C1 segment of cervical spinal cord (tissue), 14 donors: ENCODE measurements at places on chromosomes 16 and 17.
A peak's percentile ranks its signal among the peaks of the same experiment; 100 is the strongest.

GRCh38 chr17:50944054-50944901 lies 78.1 kb upstream of the TOB1 start:
- DNase-seq, result peak; percentile 76

DNA sequence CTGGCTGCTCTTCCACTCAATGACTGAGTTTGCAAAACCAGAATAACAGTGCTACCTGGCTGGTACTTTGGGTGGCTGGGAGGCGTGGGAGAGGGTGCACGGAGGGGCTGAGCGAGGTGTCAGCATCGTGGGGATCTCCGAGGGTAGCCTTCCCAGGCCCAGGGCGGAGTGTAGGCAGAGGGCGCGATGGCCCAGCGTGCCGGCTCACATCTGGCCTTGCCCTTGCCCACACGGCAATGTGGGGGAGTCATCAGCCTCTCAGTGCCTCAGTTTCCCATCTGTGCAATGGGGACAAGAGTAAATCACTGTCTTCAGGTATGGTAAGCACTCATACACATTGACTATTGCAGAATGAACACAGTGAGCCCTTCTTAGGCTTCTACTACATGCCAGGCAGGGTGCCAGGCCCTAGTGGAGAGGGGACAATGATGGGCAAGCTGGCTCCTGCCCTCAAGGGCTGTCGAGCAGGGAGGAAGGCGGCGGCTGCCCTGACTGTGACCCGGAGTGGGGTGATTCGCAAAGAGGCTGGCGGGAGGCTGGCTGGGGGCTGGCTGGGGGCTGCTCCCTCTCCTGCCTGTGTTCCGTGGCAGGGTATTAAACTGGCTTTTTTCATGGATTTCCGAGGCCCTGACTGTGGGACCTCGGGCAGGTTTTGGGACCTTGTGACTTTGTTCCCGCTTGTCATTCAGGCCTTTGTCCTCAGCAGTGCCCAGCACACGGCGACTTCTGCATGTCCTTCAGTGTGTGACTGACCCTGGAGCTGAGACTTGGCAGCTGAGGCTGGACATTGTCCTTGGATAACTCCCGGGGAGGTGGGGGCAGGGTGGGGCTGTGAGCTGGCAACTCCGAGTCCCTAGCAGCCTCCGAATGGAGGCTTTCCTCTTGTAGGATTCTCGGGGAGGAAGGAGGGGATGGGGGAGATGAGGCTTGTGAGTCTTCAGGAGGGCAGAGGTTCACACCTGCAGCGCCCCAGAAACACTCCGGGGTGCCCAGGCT lies 243.1 kb downstream of the SEC14L1 start:
- no peak for DNase-seq

- DNase-seq, result no peak
These were observed 24.1 kb downstream of the DNAJA2 start for GRCh38 chr16:46949241-46949892.

- DNase-seq, result no peak
These were observed 11.8 kb downstream of the HASPIN start for GRCh38 chr17:3735515-3735914.

DNA sequence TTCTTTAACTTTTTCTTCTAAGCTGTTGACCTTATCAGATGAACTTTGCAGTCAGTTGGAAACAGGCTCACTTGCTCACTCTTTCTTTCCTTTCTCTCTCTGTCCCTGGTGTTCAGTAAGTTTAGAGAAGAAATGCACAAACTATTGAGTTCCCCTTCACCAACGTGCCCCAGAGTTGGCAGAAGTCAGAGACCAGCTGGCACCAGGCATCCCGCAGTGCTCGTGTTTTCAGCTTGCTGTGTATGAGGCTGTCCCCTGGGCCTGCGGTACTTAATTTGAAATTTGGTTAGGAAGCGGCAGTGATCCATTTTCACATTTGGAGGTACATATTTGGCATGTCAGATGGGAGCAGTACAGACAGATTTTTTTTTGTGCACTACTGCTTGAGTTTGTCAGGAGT lies 258.6 kb downstream of the SNX29 start:
- DNase-seq, result peak; percentile 6

DNA sequence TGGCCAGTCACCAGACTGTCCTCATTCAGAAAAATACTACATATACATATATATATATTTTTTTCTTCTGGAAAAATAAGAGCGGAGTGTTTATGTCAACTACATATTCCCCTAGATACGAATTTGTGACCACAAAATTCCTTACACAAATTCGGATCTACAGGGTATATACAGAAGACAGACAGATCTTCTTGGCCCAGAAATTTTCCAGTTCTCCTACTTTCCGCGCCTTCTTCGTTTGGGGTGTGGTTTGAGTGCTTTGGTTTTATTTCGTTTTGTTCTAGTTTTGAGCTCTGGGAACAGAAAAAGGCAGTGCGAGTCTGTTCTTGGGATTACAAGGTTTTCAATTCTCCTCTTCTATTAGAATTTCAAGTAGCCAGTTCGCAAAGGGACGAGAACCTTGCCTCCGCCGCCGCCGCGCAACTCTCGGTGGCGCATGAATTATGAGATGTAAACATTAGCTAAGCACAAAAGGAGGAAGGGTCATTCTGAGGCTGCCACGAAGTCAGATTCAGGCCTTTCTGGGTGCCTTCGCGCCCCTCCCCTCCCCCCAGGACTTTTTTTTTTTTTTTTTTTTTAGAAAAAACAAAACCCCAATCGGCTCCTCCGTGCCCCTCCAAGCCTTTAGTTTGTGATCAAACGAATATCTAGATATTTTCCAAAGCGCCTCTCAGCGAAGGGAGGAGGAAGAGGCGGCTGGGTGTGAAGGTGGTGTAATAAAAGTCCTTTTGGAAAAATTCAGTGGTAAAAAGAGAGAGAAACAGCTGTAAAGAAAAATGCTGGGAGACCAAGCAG lies 1.8 kb upstream of the HOXB4 start:
- no peak for DNase-seq

- DNase-seq, result no peak
These were observed 79.5 kb downstream of the WIPI1 start for GRCh38 chr17:68377771-68378267.

DNA sequence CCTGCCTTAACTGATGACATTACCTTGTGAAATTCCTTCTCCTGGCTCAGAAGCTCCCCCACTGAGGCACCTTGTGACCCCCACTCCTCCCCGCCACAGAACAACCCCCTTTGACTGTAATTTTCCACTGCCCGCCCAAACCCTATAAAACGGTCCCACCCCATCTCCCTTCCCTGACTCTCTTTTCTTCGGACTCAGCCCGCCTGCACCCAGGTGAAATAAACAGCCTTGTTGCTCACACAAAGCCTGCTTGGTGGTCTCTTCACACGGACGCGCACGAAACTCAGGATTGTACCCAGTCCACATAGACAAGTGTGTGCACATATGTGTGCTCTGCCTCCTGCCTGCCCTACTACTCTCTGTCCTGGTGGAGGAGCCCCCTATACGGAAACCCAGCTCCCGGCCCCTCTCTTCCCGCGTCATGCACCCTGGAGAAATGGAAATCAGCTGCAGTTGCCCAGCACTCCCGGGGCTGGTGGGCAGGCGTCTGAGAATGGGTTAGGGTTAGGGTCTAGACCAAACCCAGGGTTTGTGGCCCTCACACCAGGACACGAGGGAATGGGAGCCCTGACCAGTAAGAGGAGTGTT lies 2.4 kb upstream of the RHBDF1 start:
- no peak for DNase-seq

- no peak for DNase-seq
These were observed 19.9 kb downstream of the RPTOR start for GRCh38 chr17:80564545-80564944.

- DNase-seq, result peak; percentile 10
These were observed 159.6 kb upstream of the MPHOSPH6 start for GRCh38 chr16:82329504-82330192.

- DNase-seq, result no peak
These were observed 756 bp downstream of the KLHL11 start for GRCh38 chr17:41864498-41864835.

GRCh38 chr16:4684058-4684715 lies 9.2 kb upstream of the NUDT16L1 start:
- peak; percentile 21 for DNase-seq
